ENCODE measurements at places on chromosomes 3 and 15.

GRCh38 chr3:105821433-105821832, 47.4 kb downstream of the CBLB start:
- no peak for DNase-seq

DNA sequence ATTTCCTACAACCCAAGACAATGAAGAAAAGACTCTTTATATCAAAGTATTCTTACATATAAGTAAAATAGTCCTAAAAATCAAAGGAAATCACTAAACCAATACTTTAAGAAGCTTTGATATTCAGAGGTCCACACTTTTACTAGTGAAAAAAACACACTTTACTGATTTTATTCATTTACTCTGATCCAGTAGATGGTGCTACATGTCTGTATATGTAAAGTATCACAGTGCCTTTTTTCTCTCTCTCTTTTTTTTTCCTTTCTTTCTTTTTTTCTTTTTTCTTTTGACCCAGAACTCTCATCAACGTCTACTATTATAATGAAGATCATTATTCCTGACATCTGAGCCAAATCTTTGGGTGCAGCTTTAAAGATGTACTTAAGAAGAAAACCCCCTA, 10.8 kb upstream of the CCDC39 start:
- no peak for DNase-seq

DNA sequence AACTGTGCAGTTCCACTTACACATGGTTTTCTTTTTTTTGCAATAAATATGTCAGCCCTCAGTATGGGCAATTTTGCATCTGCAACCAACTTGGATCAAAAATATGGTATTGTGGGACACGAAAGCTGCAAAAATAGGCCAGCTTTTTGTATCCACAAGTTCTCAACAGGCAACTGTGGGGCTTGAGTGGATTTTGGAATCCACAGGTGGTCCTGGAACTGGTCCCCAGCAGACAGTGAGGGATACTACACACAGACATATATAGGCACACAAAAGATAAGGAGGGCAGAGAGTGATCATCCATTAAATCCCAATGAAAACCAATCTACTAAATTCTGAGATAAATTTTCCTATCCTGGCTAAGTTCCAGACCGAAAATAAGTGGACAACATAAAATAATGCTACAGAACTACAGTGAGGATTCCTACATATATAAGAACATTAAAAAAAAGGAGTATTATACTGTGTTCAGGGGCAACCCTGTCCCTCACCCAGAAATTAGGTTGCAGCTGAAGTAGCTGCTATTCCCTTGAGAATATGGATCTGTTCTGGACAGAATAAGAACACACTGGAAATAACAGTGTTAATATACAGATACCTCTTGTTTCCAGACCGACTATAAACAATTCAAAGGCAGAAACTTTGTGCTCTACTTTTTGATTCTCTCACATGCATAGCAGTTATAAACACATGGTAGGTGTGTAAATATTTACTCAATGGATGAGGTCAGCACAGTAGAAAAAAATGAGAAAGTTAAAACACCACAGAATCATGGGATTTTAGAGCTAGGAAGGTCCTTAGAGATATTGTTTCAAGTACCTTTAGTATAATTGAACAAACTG, 25.4 kb downstream of the DENND4A start:
- DNase-seq, result no peak

DNA sequence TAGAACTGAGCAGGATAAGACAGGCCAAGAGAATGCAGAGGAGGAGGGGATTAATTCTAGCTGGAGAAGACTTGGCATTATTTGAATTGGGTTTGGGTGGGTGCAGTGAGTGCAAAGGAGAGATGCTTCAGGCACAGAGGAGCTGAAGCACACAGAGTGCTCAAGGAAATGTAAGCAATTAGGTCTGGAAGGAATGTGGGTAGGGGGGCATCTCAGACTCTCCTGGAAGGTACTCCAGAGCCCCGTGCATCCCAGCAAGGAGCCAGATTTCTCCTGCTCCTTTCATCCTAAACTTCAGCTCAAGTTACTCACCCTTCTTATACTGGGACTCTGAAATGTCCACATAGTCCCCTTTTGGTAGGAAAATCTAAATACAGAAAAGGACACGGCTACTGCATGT, 143.6 kb upstream of the PFN2 start:
- no peak for DNase-seq

DNA sequence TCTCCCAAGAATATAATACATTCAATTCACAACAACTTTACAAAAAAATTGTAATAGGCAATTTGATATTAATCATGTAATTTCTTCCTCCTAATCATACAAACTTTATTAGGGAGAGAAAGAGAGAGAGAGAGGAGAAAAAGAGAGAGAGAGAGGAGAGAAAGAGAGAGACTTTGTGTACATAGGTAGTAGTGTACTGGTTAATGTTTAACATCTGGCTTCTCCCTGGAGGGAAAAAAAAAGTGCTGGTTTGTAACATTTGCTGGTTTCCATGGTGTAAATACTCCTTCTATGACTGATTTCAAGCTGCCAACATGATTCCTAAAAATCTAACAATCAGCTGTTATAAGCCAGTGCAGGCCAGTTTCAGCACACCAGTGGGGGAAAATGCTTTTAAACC, 98.0 kb upstream of the ARHGEF26 start:
- no peak for DNase-seq

DNA sequence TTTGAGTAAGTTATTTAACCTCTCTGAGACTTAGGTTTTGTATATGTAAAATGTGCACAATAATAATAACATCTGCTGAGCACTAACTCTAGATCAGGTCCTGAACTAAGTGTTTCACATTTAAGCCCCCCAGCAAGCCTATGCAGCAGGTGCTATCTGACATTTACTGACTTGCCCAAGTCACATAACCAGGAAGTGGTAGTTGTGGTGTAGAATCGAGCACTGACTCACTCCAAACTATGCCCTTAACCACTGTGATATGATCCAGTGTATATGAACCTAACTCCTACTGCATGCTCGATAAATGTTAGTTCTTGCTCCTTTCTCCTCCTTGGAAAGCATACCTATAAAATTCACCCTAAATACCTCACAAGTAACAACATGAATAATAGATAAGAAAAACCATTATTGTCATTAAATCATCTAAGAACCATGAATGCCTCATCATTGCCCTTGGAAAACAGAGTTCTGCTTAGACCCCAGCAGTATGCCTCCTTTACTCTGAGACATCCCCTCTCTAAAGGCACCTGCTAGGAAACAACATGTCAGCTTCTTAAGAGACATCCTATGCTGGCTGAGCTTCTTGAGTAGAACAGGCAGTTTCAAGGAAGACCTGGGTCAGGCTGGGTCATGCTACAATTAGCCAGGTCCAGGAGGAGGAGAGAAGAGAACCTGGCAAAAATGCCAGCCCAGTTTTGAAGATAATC, 3.0 kb upstream of the SHC4 start:
- DNase-seq, result no peak

- DNase-seq, result no peak
Measured at GRCh38 chr3:109977897-109978296, 640.6 kb upstream of the DPPA4 start.

- no peak for DNase-seq
Measured at GRCh38 chr3:136353461-136353860, 103.3 kb downstream of the PCCB start.
